ENCODE measurements at places on chromosomes 1 and 21.

- DNase-seq, result no peak
These were observed 133.9 kb downstream of the LMX1A start for GRCh38 chr1:165222580-165222979.

DNA sequence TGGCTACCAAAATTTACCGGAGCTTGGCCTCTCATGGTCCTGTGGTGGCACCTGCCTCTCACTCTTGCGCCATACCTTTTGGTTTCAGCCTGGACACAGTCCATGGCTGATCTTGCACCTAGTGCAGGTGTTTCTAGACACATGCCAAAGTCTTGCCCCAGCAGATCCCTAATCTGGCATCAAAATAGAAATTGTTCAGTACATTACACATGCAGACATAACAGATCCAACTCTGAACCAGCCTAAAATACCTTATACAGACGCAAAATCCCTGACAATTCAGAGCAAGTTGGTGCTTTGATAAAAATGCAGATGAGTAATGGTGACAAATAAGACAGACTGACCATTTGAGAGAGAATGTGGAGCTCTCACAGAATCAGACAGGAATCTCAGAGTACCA, 44.1 kb downstream of the NGF start:
- no peak for DNase-seq

GRCh38 chr21:34363733-34364132, at the start of gene KCNE2:
KCNE2 (plus strand) TSS chr21:34364006; CDS start chr21:34370479, 6,473 bp downstream.
- no peak for DNase-seq

DNA sequence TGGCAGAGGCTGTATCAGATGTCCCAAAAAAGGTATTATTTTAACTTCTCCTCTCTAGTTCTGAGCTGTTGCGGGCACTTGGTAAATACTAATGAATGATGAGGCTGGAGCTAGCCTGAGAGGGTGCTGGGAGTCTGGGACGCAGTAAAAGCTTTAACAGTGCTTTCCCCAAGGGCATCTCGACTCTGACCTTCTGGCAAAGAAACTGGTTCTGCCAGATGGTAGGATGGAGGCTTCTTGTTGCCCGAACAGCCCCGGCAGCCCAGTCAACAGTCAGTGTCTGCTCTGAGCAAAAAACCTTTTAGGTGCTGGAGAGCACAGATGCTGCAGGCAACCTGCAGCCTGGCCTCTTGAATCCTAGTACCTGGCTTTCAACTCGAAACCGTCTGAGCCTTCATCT, 2.5 kb upstream of the PNRC2 start:
- no peak for DNase-seq

DNA sequence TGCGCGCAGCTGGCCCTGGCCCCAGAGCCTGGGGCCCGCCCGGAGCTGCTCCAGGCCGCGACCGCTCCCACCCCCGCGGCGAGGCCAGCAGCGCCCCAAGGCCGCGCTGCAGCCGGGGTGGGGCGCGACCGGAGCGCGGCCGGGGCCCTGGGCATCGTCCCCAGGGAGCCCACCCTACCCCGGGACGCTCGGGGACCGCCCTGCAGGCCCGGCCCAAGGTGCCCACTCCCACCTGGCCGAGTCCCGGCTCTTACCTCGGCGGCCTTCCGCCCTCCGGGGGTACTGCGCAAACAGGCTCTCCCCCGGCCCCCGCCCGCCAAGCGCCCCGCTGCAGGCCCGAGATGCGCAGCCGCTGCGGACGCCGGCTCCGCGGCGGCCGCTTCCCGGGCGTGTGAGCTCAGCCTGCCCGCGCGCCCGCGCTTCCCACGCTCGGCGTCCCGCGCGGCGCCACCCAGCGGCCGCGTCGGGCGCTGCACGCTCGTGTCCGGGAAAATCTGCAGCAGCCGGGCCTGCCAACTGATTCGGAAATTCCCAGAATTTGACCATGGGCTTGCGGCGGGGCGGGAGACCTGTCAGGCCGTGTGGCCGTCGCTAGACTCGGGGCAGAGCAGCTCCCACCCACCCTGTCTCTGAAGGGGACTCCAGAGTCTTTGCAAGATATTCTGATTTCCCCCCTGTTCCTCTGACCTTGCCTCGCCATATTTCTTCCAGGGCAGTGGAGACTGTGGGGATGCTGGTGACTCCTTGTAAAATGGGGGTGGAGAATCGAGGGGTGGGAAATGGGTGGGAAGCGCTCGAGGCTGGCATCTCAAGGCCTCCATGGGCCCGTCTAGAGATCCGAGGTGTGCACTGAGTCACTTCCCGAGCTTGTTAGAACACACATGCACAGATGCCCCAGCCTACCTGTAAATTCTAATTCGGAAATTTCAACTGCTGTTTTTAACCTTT, 41.9 kb downstream of the CD34 start:
- peak; percentile 61 for DNase-seq

- DNase-seq, result peak; percentile 55
These were observed 119.0 kb downstream of the HIVEP3 start for GRCh38 chr1:41799723-41800122.

DNA sequence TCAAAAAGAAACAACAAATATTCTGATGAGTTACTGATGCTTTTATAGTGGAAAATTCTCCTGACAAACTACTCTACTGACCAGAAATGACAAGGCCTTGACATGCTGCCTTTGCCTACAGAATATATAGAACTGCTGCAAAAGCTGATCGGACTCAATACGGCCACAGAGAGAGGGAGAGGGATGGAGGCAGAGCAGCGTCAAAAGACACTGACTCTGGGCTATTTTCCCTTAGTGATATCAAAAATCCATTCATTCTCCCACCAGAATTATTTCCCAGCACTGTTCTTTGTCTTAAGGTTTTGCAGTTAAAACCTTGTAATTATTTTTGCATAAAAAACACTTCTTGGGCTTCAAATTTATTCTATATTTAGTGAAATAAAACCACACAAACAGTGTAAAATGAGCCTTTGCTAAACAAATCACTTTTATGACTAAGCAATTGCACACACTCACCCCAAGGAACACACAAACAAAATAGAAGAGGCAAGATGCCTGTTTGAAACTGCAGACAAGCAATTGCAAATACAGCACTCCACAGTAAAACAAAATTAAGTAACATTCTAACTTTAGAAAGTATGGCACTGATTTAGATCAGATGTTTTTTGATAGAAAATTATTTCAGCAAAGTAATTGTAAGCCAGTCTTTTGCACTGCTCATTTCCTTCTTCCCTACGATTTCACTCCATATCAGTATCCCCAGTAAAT, 1036.4 kb downstream of the ADGRL2 start:
- peak; percentile 31 for DNase-seq

DNA sequence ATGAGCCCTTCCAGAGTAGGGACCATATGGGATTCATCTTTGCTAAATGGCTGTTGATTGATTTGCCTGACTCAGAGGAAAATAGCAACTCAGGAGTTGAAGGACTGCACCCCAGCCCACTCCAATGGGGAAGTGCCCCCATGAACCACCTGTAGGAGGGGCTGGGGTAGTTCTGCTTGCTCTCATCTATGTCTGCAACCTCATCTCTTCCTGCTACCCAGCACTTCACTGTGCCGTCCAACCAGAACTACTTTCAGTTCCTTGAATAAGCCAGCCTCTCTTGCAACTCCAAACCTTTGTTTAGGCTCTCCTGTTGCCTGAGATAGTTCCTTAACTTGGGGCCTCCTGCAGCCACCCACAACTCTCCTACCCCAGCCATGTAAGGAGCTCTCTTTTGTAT, 26.6 kb downstream of the BEND5 start:
- DNase-seq, result no peak

DNA sequence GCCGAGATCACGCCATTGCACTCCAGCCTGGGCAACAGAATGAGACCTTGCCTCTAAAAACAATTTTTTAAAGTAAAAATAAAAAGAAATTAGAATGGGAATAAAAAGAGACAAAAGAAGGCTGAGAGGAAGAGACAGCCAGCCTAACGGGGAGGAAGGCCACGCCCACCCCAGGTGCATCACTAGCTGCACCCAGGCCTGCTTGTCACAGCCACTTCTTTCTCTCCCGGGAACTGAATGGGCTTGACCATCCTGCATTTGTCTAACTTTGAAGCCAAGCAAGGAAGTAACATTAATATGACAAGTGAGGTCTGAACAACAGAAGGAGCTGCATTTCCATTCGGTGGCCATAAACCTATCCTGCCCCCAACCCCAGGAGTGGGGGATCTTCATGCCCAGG, 20.8 kb upstream of the EFNA1 start:
- DNase-seq, result no peak

DNA sequence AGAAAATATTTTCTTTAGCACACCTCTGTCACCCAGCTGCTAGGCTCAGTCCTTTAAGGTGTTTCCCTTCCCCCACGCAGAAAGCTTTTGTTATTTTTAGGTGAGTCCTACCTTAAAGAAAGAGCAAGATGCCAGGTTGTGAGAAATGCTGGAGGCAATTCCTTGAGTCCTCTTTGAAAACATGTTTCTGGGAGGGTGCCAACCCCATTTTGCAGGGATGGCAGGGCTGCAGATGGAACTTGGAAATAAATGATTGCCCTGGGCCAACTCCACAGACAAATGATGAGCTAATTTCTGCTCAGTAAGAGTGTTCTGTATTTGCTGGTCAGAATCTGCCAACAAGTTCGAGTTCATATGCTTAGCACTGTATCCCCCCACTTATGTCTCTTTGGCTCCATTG, 119.2 kb upstream of the RAB3GAP2 start:
- DNase-seq, result no peak

DNA sequence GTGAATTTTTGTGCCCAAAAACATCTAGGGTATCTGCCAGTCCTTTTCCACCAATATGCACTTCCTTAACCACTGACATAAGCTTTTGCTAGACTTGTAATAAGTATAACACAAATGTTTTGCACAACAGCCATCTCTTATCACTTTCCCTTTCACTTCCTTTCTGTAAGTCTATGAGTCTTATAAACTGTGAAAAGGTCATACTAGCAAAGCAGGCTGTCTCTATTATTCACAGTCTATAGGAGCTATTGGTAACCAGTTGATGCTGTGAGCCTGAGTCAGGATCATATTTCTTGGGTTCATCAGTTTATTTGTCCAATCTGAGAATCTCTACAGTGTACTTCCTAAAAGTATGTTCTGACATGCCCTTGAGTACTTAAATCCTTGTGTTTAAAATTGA, 172.6 kb downstream of the CHRM3 start:
- DNase-seq, result no peak

DNA sequence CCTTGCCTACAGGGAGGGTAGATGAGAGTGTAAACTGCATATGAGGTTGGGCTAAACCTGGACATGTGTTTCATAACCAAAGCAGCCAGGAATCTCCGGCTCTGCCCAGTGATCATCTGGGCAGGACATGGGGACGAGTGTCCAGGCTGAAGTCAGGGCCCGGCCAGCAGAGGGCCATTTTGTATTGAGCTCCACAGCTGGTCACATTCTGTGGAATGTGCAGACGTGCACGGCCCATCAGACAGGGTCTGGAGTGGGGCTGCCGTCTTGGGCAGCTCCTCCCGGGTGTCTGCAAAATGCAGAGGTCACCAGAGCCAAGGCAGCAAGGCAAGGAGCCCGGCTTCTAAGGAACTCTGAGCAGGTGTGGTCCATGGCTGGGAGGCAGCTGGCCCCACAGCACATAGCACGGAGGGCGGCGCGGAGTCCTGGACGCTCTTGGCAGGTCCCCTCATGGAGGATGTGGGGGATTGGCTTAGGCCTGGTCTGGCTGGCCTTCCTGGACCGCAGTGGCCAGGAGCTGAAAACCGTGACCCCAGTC, 6.2 kb downstream of the LRRC3 start:
- no peak for DNase-seq

- DNase-seq, result peak; percentile 89
These were observed 191.4 kb downstream of the KCNK2 start for GRCh38 chr1:215273838-215274516.

GRCh38 chr1:238608144-238608543, 717.4 kb upstream of the ZP4 start:
- no peak for DNase-seq

DNA sequence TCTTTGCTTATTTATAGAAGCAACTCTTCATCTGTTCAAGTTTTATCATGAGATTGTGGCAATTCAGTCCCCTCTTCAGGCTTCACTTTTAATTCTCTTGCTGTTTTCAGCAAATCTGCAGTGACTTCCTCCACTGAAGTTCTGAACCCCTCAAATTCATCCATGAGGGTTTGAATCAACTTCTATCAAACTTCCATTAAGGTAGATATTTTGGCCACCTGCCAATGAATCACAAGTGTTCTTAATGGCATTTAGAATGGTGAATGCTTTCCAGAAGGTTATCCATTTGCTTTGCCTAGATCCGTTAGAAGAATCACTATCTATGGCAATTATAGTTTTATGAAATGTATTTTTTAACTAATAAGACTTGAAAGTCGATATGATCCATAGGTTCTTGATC, 946.7 kb upstream of the B3GALT2 start:
- DNase-seq, result no peak

DNA sequence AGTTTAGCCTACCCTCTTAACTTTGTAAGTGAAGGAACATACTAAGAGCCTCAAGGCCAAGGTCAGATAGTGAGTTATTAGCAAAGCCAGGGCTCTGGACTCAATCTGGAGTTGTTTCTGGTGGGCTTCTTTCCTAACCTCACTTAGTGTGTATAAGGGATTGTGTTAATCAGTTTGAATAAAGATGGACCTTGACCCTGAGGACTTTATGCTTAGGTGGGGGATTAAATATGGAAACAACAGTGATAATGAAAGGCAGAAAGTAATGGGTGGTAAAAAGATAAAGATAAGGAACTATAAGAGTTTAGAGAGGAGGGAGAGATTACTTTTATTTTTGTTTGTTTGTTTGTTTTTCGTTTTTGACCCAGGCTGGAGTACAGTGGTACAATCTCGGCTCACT, 5.5 kb downstream of the RABGAP1L start:
- no peak for DNase-seq

DNA sequence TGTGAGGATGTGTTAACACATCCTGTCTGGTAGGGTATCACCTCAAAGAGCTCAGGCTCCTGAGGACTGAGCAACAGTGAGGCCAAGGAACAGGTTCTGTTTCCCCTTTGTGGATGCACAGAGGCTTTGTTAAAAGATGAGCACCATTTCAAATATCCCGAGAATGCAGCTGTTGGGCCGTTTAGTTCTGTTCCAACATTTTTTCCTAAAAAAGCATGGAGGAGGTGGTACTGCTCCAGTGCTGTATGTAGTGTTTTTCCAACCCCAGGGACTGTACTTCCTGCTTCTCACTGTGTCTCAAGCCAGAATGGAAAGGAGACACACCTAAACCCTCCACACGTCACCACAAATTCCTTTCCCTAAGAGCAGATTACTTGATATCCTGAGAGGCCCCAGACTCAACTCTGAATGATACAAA, 53.8 kb upstream of the BCL10 start:
- DNase-seq, result peak; percentile 86

Measured in fibroblast of mammary gland (primary cell).